Vagina (tissue), 2 donors: ENCODE measurements at places on chromosomes 1 and 21. TPM values are rescaled to one million over a fixed set of nuclear protein-coding genes. Genes with fewer than 3 reads are reported as not detected.

GRCh38 chr1:169175461-169175860 is 69.0 kb downstream of the ATP1B1 start:
- no peak overlapping the region for H3K27ac ChIP-seq
- no peaks in the 10 kb centered on the region for H3K27me3 ChIP-seq
- no peaks in the 10 kb centered on the region for H3K4me1 ChIP-seq
- H3K36me3 ChIP-seq: no peaks in the 10 kb centered on the region

- peak; percentile 61 for DNase-seq
- no peak overlapping the region for H3K4me3 ChIP-seq
- no peak overlapping the region for H3K27ac ChIP-seq
- H3K36me3 ChIP-seq: no peaks in the 10 kb centered on the region
- H3K27me3 ChIP-seq: no peaks in the 10 kb centered on the region
Measured at GRCh38 chr1:114216431-114217173, 62.9 kb upstream of the SYT6 start.

- DNase-seq: no peak
- H3K4me1 ChIP-seq: peaks cover 6% of the 10 kb centered on the region
- no peak overlapping the region for H3K4me3 ChIP-seq
- H3K27me3 ChIP-seq: no peaks in the 10 kb centered on the region
Measured at GRCh38 chr1:161932668-161933067, 91.0 kb downstream of the OLFML2B start.

GRCh38 chr1:228438266-228438665 is 21.6 kb upstream of the TRIM17 start:
- no peak overlapping the region for H3K27ac ChIP-seq
- DNase-seq: no peak
- no peaks in the 10 kb centered on the region for H3K4me1 ChIP-seq

DNA sequence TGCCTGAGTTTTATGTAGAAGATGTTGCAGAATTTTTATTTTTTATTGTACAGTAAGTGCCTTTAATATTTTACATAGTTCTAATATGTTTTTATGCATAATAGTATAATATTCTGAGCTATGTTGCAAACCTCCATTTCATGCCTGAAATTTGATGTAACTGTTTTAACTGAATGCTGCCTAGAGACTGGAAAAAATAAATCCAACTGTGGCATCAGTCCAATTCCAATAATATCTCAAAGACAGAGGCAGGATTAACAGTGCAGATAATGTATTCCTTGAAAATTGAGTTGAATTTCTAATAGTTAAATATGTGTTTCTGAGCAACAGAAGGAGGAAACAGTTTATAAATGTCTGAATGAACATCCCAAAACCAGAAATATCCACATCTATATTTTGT is 61.1 kb upstream of the KIF1B start:
- no peaks in the 10 kb centered on the region for H3K4me1 ChIP-seq
- DNase-seq: no peak
- H3K4me3 ChIP-seq: no peak overlapping the region
- H3K27me3 ChIP-seq: no peaks in the 10 kb centered on the region
- H3K27ac ChIP-seq: no peak overlapping the region
- peaks cover 11% of the 10 kb centered on the region for H3K36me3 ChIP-seq

- peak overlapping the region; percentile 96 for H3K27ac ChIP-seq
- peaks cover 52% of the 10 kb centered on the region for H3K4me1 ChIP-seq
- no peaks in the 10 kb centered on the region for H3K36me3 ChIP-seq
Measured at GRCh38 chr1:32818804-32819541, 1.5 kb downstream of the S100PBP start.

DNA sequence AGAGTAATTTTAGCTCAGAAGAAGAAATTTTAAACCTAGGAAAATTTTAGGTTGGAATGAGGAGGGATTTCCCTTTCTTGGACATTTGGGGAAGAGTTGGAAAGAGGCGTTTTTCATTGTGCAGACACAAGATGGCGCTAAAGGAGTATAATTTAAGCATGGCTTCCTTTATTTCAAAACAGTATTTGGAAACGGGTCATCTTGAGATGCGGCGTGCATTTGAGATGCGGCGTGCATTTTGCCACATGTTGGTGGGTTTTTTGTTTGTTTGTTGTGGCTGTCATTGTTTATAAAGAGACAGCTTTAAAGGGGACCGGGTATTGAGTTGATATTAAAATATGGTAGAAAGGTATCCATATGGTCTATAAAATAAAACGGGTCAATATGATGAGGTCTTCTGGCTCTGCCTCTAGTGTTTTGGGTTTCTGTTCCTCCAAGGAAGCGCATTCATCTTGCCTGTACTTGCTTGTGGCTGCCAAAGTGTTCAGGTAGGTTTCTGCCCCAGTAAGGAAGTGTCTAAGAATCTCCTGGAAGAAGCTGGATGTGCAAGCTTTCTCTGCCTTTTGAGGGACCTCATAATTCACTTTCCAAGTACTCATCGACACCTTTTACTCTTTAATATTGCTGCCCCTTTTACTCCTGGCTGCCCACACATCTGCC is 210.3 kb downstream of the SLC35F3 start:
- no peak overlapping the region for H3K4me3 ChIP-seq
- no peaks in the 10 kb centered on the region for H3K4me1 ChIP-seq

DNA sequence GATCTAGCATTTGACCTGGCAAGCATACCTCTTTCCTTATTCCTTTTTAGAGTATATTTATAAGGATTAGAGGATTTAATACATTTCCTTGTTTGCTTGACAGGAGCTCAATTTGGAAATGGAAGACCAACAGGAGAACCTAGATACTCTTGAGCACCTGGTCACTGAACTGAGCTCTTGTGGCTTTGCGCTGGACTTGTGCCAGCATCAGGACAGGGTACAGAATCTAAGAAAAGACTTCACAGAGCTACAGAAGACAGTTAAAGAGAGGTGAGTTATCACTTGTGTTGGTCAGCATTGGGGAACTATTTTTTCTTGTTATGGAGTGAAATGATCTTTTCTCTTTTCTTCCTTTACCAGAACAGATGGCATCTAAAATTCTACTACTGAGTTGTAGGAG is 123.4 kb upstream of the BMP8A start:
- H3K4me1 ChIP-seq: no peaks in the 10 kb centered on the region
- H3K4me3 ChIP-seq: no peak overlapping the region
- H3K36me3 ChIP-seq: peaks cover 47% of the 10 kb centered on the region
- H3K27me3 ChIP-seq: no peaks in the 10 kb centered on the region
- no peak overlapping the region for H3K27ac ChIP-seq

DNA sequence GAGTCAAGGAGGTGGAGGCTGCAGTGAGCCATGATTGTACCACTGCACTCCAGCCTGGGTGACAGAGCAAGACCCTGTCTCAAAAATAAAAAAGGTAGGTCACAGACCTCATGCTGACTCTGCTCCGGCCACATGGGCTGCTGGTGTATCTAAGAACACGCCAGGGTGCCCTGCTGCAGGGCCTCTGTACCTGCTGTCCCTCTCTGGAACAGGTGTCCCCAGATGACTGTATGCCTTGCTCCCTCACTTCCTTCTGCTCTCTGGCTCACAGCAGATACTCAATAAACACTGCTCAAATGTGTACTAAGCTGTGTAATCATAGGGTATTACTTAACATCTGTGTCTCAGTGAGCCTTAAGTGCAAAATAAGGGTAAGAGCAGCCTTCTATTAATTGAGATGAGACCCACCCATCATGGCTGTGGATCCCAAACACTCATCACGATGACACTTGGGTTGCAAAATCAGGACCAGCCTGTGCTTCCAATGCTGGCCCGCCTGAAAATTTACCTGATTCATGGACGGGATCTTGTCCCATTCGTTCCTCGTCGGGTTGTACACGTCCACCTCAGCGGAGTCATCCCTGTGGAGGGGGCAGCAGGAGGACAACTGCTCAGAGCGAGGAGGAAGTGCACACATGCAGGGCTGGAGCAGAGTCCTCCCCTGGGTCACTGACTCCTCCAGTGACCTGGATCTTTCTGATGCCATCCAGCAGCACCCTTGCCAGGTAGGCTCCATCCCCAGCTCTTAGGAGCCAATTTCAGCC is 7.5 kb downstream of the KLHL21 start:
- peaks cover 79% of the 10 kb centered on the region for H3K4me1 ChIP-seq
- no peaks in the 10 kb centered on the region for H3K36me3 ChIP-seq
- H3K27ac ChIP-seq: no peak overlapping the region
- H3K27me3 ChIP-seq: no peaks in the 10 kb centered on the region

DNA sequence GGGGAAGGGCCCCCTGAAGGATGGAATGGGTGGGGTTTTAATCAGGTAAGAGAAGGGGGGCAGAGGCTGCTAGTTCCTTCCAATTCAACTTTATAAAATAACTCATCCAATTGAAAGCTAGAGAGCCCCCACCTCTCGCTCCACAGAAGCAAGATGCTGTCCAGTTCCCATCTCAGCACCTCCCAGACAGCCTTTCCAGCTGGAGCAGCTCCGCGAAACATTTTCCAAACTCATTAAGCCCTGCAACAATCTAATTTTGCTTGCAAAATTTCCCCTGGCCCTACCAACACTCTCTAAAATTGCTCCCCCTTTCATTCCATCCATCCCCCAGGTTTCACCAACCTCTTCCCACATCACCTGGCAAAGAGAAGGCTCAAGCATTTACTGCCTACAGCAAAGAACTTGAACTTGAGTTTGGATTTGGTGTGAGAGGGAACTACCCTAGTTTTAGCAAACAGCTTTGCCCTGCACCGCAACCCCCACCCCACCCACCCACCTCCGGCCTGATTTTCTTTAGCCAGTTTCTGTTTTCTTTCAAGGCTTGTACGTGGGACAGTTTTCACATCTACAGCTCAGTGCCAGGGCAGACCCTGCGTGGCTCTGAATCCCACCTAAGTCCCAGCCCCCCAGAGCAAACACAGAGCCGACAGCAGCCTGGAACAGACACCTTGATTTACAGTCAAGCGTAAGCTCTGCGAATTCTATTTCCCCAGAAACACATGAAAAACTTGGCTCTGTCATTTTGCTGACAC is 46.7 kb downstream of the SYF2 start:
- no peaks in the 10 kb centered on the region for H3K27me3 ChIP-seq
- H3K36me3 ChIP-seq: no peaks in the 10 kb centered on the region
- no peaks in the 10 kb centered on the region for H3K4me1 ChIP-seq
- no peak overlapping the region for H3K4me3 ChIP-seq

GRCh38 chr1:222126052-222126451 is 384.2 kb upstream of the DUSP10 start:
- no peaks in the 10 kb centered on the region for H3K27me3 ChIP-seq
- no peak overlapping the region for H3K27ac ChIP-seq
- no peaks in the 10 kb centered on the region for H3K4me1 ChIP-seq
- DNase-seq: no peak

GRCh38 chr1:23187637-23188036 is 19.0 kb upstream of the LUZP1 start:
- peaks cover 7% of the 10 kb centered on the region for H3K4me1 ChIP-seq
- H3K4me3 ChIP-seq: no peak overlapping the region
- H3K27me3 ChIP-seq: no peaks in the 10 kb centered on the region
- H3K27ac ChIP-seq: no peak overlapping the region
- no peaks in the 10 kb centered on the region for H3K36me3 ChIP-seq
- DNase-seq: no peak

DNA sequence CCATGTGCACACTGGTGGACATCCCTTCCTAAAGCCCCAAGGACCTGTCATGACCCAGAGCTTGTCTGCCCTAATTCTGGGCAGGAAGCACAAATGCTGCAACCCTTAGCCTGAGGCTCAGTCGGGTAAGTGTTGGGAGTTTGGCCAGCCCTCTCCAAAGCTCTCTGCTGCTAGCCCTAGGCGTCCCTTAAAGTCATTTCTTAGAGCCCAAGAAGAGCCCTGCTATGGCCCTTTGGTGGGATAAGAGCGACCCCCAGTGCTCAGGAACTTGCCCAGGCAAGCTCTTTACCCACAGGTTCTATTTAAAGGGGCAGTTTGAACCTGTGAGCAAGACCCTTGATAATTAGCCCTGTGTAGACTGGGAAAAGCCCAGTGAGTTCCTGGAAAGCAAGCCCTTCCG is 356.8 kb downstream of the RRAGC start:
- no peak for DNase-seq
- no peaks in the 10 kb centered on the region for H3K36me3 ChIP-seq
- peaks cover 4% of the 10 kb centered on the region for H3K4me1 ChIP-seq
- no peak overlapping the region for H3K27ac ChIP-seq
- H3K4me3 ChIP-seq: no peak overlapping the region

DNA sequence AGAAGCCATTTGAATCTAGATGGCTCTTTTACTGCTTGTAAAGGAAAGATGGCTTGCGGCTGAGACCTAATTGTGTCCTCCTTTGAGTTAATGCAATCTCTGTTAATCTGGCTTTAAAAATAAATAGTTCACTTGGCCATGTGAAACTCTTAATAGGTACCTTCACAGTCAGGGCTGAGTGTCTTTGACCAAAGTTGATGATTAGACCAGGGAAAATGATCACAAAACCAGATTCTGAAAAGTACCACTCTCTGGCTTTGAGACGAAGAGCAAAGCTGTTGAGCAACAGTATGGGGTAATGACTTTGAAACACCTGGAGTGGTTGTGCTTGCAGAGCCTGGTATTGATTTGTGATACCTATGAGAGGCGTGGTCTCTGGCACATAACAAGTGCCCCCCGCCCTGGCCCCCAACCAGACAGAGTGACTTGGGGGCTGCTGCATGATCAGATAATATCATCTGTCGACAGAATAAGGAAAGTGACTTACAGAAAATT is 4.7 kb downstream of the HUNK start:
- H3K27me3 ChIP-seq: no peaks in the 10 kb centered on the region
- no peak overlapping the region for H3K4me3 ChIP-seq
- no peaks in the 10 kb centered on the region for H3K36me3 ChIP-seq
- H3K4me1 ChIP-seq: no peaks in the 10 kb centered on the region

DNA sequence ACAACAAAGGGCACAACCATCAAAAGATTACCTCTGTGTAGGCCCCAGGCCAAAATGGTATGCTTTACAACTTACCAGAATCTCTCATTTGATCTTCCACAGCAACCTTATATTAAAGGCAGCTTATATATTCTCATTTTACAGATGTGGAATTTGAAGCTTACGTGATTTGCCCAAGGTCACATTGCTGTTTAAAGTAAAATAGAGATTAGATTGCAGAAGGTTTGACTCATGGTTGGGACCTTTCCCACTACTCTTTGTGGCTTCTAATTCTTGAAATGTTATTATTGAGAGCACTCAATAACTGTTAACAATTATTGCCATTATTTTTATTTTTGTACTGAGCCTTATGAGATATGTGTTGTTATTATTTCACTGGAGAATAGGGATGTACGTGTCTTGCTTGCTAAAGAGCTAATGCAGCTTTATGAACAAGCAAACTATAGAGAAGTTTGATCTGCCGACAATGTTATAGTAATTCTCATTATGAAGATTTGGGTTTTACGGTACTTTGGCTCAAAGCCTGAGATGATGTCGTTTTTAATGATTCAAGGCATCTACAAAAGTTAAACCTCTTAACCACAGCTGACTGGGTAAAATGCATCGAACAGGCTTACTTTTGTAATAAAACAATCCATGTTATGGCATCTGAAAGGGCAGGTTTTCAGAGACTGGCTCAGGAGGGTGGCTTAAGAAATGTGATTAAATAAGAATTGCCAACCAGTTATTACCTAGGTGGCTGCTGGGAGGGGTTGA is 43.3 kb upstream of the TSNAX start:
- no peak overlapping the region for H3K4me3 ChIP-seq
- DNase-seq: no peak
- no peak overlapping the region for H3K27ac ChIP-seq
- no peaks in the 10 kb centered on the region for H3K27me3 ChIP-seq
- H3K36me3 ChIP-seq: no peaks in the 10 kb centered on the region

The ALPL gene
- total RNA-seq: 6.6 TPM

The LMOD1 gene
- total RNA-seq: 107 TPM

The F13B gene
- total RNA-seq: not detected

The EVI5 gene
- total RNA-seq: 29.7 TPM

The NUP210L gene
- not detected for total RNA-seq

The LRRC53 gene
- total RNA-seq: not detected

The LDLRAD1 gene
- not detected for total RNA-seq
